ENCODE measurements at places on chromosomes 11 and 22. TPM values are rescaled to one million over a fixed set of nuclear protein-coding genes. Genes with fewer than 3 reads are reported as not detected.

KRTAP5-8 gene
- total RNA-seq: not detected

PRRG4 gene
- total RNA-seq: 12.0 TPM

LDHAL6A gene
- not detected for total RNA-seq

SEPTIN3 gene
- total RNA-seq: 2.5 TPM

PDE3B gene
- 34.3 TPM for total RNA-seq

- no peak overlapping the region for H3K4me3 ChIP-seq
- DNase-seq: no peak
- no peak overlapping the region for H3K27ac ChIP-seq
Observed at GRCh38 chr11:105211806-105212554, 72.4 kb upstream of the CARD18 start.

DNA sequence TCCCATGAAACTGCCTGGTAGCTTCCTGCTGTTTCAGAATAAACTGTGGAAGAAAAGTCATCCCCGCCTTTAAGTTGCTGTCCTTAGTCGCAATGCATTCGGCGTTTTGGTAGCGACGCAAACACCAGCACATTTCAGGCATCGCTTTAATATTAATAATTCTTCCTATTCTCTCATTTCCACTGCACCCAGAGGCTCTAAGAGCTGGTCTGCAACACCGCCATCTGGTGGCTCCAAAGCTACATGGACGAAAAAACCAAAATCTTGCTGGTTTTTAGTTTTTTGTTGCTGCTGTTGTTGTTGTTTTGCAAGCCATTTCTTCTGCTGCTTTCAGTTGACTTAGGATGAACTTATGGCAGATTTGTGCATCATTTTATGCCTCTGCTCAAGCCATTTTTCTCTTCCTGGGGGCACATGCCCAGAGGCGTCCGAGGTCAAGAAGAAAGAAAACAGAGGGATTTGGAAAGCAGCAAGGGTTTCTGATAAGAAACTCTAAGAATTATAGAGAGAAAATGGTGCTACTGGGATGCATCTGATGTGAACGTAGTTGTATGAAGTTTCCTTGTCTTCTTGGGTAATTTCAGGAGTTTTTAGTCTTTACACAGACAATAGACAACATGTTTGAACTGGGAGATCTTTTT is 345.4 kb upstream of the KIRREL3 start:
- H3K4me3 ChIP-seq: no peak overlapping the region
- H3K4me1 ChIP-seq: no peaks in the 10 kb centered on the region
- no peak overlapping the region for H3K27ac ChIP-seq
- H3K36me3 ChIP-seq: no peaks in the 10 kb centered on the region
- DNase-seq: no peak

GRCh38 chr11:125261588-125261987 is 97.0 kb downstream of the PKNOX2 start:
- no peaks in the 10 kb centered on the region for H3K36me3 ChIP-seq
- peak overlapping the region; percentile 62 for H3K27ac ChIP-seq
- no peak for DNase-seq
- no peak overlapping the region for H3K4me3 ChIP-seq
- H3K27me3 ChIP-seq: peaks cover 24% of the 10 kb centered on the region

DNA sequence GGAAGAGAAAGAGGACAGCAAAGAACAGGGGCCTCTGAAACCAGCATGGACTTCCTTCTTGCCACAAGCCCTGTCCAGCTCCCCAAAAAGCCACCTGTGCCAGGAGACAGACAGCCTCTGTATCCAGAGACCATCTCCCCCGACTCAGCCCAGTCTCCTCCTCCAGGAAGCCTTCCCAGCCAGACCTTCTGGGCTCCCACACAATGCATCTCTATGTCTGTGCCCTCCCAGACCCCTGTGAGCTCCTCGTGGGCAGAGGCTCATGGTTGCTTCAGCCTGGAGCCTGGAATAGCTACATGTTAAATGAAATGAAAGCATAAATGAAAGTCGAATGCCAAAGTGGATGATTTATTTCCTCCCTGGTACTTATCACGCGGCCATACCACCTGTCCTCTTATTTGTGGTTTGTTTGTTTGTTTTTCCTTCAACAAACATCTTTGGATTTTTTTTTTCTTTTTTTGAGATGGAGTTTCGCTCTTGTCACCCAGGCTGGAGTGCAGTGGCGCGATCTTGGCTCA is 7.3 kb upstream of the ARAP1 start:
- H3K4me3 ChIP-seq: no peak overlapping the region

GRCh38 chr22:48242461-48242864 is 1480.0 kb downstream of the TBC1D22A start:
- H3K36me3 ChIP-seq: no peaks in the 10 kb centered on the region
- no peak overlapping the region for H3K4me3 ChIP-seq
- H3K4me1 ChIP-seq: no peaks in the 10 kb centered on the region

DNA sequence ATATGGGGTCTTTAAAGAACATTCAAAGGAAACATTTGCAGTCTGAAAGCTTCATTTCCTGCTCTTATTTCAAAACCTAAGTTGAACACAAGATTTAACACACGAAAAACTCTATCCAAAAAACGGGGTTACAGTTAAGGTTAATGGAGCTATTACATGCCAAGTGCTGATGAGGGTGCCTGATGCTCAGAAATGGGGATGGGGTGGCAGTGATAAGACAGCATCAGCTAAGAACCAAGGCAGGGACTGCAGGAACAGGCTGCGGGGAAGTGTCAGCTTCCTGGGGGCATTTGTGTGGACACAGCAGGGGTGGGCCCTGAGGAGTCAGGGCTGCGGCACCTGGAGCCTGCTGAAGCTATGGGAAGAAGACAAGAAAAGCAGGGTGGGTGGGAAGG is 12.2 kb downstream of the DGCR2 start:
- H3K27me3 ChIP-seq: no peaks in the 10 kb centered on the region
- no peak for DNase-seq
- H3K27ac ChIP-seq: peak overlapping the region; percentile 81

- DNase-seq: no peak
- no peaks in the 10 kb centered on the region for H3K27me3 ChIP-seq
- no peak overlapping the region for H3K27ac ChIP-seq
- H3K4me1 ChIP-seq: peaks cover 5% of the 10 kb centered on the region
- no peak overlapping the region for H3K4me3 ChIP-seq
Observed at GRCh38 chr11:102416976-102417375, 35.6 kb downstream of the TMEM123 start.

- H3K27me3 ChIP-seq: no peaks in the 10 kb centered on the region
- H3K27ac ChIP-seq: no peak overlapping the region
- no peaks in the 10 kb centered on the region for H3K4me1 ChIP-seq
Observed at GRCh38 chr11:128182844-128183243, 404.5 kb downstream of the ETS1 start.

GRCh38 chr22:42432818-42433217 is 615 bp upstream of the NFAM1 start:
- H3K4me1 ChIP-seq: peaks cover 22% of the 10 kb centered on the region
- no peak for DNase-seq
- H3K27ac ChIP-seq: peak overlapping the region; percentile 74
- peak overlapping the region; percentile 55 for H3K4me3 ChIP-seq
- H3K36me3 ChIP-seq: no peaks in the 10 kb centered on the region
- H3K27me3 ChIP-seq: peaks cover 23% of the 10 kb centered on the region

DNA sequence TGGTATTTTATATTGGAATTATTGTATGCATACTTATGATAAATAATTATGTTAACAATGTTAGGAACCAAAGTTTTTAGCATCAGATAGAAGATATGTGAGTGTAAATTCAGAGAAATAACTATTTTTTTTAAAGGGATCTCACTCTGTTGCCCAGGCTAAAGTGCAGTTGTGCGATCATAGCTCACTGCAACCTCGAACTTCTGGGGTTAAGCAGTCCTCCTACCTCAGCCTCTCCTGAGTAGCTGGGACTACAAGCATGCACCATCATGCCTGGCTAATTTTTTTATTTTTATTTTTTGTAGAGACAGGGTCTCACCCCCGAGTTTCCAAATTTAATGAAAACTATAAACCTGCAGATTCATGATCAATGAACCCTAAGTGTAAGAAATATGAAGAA is 33.6 kb upstream of the RCE1 start:
- DNase-seq: no peak
- H3K4me1 ChIP-seq: no peaks in the 10 kb centered on the region
- H3K27ac ChIP-seq: no peak overlapping the region
- no peaks in the 10 kb centered on the region for H3K27me3 ChIP-seq
- no peak overlapping the region for H3K4me3 ChIP-seq

Measured in lower lobe of right lung (tissue), 2 donors.